ENCODE measurements at places on chromosomes 16 and 17.

- no peak for DNase-seq
Observed at GRCh38 chr17:83090444-83091256, 11.2 kb downstream of the METRNL start.

- DNase-seq = no peak
Observed at GRCh38 chr16:50548125-50548908, at the start of gene NKD1. Gene NKD1 (plus strand): TSS chr16:50548396. CDS start chr16:50548554, 158 bp downstream.

DNA sequence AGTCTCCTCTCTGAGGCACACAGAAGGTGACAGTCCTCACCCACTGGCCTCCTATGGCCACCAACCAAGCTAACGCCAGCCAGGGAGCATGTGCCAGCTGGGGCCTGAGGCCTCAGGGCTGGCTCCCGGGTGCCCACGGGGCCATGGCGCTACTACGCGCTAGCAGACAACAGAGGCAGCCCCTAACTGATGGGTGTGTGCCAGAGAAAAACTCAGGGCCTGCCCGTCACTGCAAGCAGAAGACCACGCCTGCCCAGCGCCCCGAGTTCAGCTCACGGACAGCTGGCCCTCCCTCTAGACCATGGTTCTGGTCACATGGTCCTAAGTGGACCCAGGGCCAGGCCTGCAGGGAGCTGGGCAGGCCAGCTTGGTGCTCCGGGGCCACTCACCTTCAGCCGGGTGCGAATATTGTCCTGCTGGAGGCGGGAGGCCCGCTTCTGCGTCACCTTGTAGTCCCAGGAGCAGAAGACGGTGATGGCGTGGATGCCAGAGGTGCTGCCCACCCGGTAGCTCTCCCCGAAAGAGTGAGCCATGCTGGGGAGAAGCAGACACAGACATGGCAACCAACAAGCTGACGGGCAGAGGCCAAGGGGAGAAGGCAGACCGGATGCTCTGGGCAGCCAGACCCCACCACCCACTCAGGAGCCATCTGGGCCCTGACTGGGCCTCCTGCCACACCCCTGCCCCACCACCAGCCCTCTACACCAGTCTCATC, 6.2 kb downstream of the TMC6 start:
- no peak for DNase-seq

GRCh38 chr16:7366993-7367880, 34.6 kb downstream of the RBFOX1 start:
- no peak for DNase-seq

DNA sequence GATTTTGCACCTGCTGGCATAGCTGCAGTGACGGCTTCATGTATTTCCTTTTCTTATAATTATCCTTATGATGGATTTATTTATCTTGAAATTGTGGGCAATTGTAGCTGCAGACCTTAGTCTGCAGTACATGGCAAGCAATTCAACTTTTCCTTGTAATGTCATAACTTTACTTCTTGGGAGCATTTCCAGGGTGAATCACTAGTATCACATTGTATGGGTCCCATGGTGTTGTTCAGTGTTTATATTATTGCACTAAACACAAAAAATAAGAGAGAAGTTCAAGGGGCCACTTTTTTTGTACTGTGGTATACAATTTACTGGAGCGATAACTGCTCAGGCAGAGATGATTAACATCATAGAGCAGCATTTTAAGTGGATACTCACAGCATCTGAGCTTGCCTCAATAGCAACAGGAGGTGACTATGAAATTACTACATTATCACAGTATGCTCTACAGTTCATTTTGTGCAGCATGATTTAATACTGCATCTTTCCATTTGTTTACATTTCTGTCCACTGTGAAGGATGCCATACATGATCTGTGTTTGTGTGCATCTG, 169.5 kb downstream of the STX8 start:
- DNase-seq = no peak

- no peak for DNase-seq
Observed at GRCh38 chr17:31134576-31134975, 39.8 kb downstream of the NF1 start.

GRCh38 chr17:12992676-12993075, 25.2 kb downstream of the ELAC2 start:
- DNase-seq = no peak

- DNase-seq = no peak
Observed at GRCh38 chr17:74442670-74443515, 11.0 kb downstream of the GPRC5C start.

- DNase-seq = no peak
Observed at GRCh38 chr17:28338056-28338768, 2.7 kb downstream of the TNFAIP1 start.

GRCh38 chr17:44878627-44879221, 20.5 kb downstream of the EFTUD2 start:
- DNase-seq = no peak

DNA sequence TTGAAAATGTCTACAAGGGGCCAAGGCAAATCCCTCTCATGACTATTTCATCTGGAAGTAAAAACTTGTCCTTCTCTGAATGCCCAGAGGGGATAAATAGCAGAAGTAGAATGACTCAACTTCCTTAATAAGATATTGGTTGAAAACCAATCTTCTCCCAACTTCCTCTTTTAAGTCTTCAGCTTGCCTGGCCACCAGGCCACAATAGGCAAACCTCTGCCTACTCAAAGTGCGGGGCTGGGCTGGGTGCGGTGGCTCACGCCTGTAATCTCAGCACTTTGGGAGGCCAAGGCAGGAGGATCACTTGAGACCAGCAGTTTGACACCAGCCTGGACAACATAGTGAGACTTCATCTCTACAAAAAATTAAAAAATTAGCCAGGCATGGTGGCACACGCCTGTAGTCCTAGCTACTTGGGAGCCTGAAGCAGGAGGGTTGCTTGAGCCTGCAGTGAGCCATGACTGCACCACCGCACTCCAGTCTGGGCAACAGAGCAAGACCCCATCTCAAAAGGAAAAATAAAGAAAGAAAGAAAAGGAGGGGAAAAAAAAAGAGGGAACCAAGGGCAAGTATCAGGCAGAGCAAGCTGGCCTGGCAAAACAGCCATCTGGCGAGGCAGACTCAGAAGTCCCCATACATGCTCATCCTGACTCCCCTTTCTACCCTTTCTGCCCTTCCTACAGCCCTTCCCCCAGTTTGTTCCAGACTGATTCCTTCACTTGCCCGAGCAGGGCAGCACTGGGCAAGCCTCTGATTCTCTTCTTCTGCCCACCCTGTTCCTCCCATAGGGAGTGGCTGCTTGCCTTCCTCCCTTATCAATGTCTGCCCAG, 20.6 kb downstream of the MAP3K14 start:
- no peak for DNase-seq

- DNase-seq = no peak
Observed at GRCh38 chr16:31875112-31875803, 1.7 kb downstream of the ZNF267 start.

DNA sequence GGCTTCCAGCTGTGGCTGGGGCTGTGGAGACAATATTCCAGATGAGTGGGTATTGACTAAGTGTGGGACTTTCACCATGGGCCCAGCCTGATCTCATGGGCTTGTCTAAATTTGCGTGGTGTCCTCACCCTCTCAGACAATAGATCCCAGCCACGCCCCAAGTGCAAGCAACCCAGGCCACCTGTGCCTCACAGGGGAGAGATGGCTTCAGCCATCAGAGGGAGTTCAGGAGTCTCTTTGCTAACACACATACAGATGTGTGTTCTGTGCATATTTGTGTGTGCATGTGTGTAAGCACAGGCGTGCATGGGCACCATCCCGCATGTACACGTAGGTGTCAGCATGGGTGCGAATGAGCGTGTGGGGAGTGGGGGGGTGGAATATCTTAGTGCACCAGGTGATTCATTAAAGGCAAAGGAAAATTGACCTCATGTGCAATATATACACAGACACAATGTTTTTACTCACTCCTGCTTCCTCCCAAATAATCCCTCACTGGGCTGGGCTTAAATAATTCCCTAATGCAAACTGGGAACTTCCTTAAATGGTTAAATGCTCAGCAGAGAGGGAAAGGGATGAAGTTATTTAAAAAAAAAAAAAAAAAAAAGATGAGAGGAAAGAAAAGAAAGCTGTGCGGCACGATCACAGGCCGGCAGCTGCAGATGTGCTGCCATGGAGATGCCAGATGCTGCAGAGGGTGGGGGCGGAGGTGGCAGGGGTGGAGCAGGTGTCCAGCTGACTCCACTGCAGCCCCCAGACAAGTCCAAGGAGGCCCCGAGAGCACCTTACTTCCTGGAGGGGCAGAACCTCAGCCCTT, 24.0 kb upstream of the CDC42EP4 start:
- no peak for DNase-seq

DNA sequence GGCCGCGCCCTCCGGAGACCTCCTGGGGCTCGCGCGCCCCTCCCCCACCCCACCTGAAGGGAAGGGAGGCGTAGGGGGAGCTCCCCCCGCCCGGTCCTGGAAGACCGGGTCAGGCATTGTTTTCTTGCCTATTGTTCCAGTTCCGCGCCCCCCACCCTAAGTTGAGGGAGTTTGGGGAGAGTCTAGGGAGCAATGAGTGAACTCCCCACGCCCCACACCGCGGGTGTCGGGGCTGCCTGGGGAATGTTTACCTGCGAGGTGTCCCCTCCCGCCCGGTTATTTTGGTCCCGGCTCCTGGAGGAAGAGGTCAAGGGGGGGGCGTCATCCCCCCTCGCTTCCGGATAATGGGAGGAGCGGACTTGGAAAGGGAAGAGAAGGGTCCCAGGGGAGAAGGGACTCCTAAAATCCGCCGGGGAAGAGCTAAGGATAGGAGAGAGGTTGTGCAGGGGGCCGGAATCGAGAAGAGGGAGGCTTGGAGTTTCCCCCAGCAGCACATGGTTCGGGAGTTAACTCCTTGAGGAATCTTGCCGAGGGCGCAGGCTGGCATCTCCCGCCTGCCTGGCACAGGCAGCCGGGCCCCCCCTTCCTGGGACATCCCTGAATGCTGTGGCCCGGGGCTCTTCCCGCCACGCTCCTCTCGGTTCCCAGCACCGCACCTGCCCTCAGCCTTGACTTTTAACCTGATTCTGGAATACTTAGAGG, 881 bp downstream of the MLLT6 start:
- no peak for DNase-seq

DNA sequence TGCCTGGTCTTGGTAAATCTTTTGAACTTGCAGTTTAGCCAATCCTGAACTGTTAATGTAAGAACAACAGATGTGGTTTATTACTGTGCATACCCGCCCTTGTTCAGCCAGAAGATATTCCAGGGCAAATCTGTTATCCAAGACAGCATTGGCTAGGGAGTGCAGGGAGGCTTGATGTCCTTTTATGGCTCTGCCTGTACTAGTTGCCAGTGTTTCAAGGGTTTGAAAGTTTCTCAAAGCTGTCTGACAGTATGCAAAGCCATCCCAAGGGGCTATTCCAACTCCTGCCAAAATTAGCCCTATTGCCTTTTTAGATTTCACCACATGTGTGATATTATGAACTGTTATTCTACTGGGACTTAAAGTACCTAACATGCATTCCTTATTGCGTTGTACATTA, 30.1 kb downstream of the LCMT1 start:
- no peak for DNase-seq

GRCh38 chr16:13041646-13042290, 140.4 kb downstream of the SHISA9 start:
- no peak for DNase-seq

- DNase-seq = no peak
Observed at GRCh38 chr16:85928401-85928820, 29.4 kb downstream of the IRF8 start.
